ENCODE measurements at places on chromosomes 5 and 9.

DNA sequence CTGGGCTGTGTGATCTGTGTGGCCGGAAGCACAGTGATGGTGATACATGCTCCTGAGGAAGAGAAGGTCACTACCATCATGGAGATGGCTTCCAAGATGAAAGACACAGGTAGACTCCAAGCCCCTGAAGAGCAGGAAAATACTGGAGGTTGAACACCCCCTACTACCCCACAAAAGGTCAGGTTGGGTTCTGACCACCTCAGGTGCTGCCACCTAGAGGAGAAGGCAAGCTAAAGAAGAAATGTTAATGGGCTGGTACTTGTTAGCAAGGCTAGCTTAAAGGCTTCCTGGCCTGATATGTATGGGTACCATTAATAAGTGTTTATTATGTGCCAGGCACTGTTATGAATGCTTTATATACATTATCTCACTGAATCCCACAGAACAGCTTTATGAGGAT lies 11.7 kb downstream of the NIPAL4 start:
- peak; percentile 60 for DNase-seq

- no peak for DNase-seq
These were observed 76.9 kb downstream of the LHX2 start for GRCh38 chr9:124088476-124088837.

DNA sequence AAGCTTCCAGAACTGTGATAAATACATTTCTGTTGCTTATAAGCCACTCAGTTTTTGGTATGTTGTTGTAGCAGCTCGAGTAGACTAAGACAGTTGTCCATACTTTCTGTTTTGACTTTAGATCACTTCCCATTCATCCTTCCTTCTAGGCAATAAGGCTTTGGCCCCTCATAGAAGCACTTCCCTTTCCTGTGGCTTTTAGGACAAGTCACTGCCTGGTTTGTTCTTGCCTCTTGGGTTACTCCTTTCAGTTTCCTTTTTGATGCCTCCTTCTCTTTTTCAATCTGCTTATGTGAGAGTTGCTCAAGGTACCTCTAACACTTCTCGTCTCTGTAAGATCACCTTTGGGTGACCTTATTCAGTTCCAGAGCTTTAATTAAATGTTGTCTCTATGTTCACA lies 72.4 kb upstream of the NTRK2 start:
- no peak for DNase-seq

- peak; percentile 93 for DNase-seq
These were observed 83.2 kb downstream of the TNC start for GRCh38 chr9:115034801-115035200.

GRCh38 chr5:160743027-160743426 lies 109.0 kb downstream of the ATP10B start:
- DNase-seq: no peak

DNA sequence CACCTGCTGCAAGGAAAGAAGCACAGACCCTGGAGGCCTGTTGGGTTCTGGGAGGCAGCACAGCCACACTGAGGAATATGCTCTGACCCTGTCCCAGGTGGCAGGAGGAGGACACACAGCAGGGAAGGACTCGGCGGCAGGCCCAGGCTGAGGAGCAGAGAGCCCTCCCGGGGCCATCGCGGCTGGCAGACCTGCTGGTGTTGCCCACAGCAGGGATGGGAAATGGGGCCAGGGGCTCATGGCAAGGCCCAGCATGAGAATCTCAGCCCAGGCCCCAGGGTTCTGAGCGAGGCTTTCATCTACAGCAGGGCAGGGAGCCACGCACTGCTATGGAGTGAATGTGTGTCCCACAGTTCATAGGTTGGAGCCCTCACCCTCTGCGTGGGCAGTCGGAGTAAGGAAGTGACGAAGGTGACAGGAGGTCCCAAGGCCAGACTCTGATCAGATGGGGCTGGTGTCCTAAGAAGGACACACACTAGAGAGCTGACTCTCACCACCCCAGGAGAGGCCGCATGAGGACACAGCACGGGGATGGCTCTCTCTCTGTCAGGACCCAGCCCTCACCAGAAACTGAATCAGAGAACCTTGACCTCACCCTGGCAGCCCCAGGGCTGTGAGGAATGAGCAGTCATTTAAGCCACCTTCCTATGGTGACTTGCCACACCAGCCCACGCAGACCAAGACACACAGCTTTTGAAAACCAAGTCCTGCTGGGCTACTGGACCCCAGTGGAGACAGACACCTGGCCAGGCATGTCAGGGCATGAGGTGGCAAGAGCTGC lies 10.3 kb upstream of the GPSM1 start:
- DNase-seq: no peak

- peak; percentile 82 for DNase-seq
These were observed 94.0 kb downstream of the ZNF462 start for GRCh38 chr9:106956971-106957370.

- DNase-seq: peak; percentile 88
These were observed 344.7 kb upstream of the RGMB start for GRCh38 chr5:98428806-98429205.

DNA sequence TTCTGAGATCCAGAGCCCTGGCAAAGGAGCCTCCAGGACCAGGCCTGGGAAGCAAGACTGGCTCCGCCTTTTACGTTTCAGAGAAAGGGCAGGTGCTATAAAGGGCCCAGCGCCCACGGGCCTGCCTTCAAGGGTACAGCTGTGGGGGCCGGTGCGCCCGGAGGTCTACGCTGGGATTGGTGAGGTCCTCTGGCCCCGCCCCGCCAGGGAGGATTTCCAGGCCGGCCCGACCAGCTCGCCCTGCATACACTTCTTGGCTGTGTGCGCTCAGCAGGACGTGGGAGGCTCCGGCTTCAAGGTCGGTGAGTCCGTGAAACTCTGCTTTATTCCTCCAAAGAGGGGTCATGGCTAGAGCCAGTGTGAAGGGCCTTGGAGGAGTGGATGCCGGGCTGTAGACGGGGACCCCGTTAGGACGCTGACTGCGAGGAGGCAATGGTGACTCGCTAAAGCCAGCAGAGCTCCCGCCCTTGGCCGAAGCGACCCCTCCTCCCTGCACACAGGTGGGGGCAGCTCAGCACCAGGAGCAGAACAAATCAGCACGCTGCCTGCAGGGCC lies at the start of gene CKMT2:
Gene CKMT2 (plus strand): TSS at position 243 of the 555 bp plus-strand sequence. CDS start 17,811 bp downstream, outside the sequence.
- DNase-seq: no peak

DNA sequence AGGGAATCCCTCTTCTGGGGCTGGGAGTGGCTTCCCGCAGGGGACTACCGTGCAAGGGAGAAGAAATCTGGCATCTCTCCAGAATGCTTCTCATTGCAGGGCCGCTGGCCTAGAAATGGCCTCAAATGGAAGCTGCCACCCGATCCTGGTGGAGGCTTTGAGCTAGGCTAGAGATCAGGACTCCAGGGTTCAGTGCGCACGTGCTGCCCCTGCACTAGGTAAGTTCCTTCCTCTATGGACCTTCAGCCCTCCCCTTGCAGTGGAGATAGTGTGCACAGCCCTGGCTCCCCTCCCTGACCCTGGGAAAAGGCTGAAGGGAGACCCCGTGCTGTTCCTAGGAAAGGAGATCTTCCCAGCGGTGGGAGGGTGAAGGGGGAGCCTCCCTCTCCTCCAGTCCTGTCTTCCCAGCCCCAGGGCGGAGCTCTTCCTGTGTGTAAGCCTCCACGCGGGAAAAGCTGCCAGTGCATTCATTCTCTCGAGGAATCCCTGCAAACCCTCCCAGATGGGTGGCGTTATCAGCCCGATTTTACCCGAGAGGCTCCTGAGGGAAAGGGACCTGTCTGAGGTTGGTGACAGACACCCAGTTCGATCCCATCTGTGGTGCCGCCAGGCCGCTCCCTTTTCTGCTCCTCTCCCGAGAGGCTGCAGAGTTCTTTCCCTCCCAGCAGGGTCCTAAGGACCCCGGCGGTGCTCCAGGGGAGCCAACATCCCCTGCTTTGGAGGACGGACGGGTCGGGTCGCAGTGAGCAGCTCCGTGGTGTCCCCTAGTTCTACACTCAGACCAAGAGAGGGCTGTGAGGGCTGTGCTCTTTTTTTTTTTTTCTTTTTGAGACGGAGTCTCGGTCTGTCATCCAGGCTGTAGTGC lies 1.4 kb upstream of the CERCAM start:
- peak; percentile 69 for DNase-seq

DNA sequence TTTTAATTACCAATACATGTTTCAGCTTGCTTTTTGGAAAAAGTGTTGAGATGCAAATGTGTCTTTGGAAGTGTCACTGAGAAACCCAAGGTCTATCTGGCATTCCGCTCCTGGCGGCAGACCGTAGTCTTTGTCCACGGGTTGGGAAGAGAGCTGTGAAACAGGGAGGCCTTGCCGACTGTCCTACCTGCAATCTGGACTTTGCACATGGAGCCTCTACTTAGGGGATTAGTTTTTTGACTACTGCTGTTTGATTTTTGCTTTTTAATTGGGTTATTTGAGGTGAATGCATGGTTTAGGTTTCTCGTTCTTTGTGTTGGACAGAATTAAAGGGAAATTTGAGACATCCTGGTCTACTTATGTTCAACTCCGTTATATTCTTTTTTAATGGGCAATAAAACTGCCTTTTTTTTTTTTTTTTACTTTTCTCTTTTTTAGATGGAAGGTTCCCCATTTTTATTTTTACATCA lies 25.7 kb downstream of the TRIO start:
- DNase-seq: no peak

DNA sequence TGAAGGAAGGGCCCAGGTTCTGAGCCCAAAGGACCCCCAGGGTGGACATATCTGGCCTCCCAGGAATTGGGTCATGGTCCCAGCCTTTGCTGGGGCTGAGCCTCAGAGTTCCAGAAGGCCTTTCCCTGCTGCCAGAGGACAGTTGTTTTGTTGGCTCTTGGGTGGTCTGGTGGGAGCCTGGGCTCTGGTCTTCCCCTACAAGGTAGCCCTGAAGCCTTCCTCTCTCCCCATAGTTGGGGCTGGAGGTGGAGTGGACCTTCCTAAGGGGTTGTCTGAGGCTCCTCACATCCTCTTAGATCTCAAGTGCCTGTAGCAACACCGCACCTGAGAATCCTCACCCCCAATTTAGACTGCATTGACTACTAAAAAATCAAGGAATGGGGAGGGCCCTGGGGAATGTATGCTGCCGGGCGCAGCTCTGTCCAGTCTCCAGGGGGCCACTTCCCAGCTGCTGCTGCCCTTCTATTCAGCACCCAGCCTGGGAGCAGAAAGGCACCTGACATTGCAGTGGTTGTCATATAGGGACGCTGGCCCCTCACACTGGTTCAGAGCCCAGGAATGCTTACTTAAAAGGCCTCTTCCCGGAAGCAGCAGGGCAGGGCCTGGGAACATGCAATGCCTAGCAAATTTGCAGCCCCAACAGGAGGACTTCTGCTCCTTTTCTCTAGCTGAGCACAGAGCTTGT lies 66.4 kb downstream of the IL31RA start:
- no peak for DNase-seq

GRCh38 chr5:74294231-74294705 lies 346.3 kb downstream of the ENC1 start:
- DNase-seq: no peak

- no peak for DNase-seq
These were observed 44.5 kb upstream of the SLC6A19 start for GRCh38 chr5:1156754-1157460.

- DNase-seq: peak; percentile 76
These were observed 4.1 kb downstream of the DNAJB5 start for GRCh38 chr9:34993502-34994259.

- no peak for DNase-seq
These were observed 196.0 kb upstream of the ANKRD55 start for GRCh38 chr5:56429110-56429561.

GRCh38 chr5:134561871-134562296 lies 36.4 kb downstream of the JADE2 start:
- peak; percentile 46 for DNase-seq

DNA sequence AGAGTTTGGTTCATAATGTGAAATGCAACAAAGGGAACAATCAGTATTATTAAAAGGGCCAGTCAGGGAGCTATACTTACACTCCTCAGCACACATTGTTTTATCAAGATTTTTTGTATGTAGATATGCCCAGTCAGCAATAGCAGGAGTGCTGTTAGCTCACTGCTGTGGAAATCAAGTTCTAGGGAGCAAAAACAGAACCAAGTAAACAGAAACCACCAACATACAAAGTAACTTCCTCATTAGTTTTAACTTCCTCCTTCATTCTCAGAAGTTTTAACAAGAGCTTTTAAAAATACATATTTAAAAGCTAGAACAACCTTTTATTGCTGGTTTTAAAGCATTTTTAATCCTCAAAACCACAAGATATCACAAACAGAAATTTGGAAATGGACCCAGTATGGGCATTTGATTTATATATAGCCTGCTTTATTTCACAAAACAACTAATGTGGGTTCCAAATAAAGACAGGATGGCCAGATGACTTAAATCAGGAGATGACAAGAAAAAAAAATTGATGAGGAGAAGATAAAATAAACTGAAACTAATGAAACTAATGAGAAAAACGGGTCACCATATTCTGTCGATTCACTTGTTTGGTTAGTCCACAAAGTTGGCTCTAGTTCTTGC lies 178.5 kb downstream of the ADAMTS12 start:
- no peak for DNase-seq

DNA sequence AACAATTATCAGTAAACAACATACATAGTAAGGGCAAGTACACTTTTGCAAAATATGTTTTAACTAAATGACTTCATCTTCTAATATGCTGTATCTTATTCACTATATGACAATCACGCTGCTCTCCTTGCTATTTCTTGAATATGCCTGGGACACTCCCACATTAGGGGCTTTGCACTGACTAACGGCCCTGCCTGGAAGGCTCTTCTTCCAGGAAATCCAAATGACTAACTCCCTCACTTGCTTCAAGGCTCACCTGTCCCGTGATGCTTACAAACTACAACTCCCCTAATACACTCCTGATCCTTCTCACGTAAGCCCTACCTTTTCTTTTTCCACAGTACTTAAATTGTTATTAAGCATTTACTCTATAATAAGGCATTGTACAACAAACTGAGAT lies 10.6 kb downstream of the ERP44 start:
- no peak for DNase-seq

DNA sequence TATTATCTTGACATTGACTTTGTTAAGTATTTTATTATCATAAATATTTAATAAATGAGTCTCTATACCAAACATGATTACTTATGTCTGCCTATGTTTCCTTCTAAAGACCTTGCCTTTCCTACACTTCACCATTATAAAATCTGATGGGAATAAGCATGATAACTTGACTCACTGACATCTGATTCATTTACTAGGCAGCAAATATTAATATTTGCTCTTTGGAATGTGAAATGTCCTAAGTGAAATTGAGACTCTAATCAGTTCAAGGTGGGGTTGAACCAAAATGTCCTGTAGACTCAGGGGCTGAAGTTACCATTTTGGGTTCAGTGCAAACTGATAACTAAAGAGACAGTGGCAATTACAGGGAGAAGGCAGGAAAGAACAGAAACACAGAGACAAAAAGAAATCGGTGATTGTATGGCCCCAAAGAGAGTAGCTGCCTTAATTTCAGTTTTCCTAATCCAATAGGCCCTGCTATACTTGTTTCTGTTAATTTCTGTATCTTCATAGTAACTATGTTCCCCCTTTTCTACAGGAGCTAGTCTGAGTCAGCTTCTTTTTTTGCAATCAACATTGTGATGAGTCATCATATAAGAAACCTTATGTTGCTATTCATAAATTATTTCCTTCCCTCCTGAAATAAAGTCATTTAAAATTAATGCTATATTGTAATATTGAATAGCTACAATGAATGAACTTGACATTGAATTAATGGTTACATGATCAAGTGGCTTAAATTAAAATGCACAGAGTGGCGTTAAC lies 296.8 kb downstream of the PDE4D start:
- DNase-seq: peak; percentile 56

- no peak for DNase-seq
These were observed 223.0 kb downstream of the IRX1 start for GRCh38 chr5:3818624-3819023.
